ENCODE measurements at places on chromosomes 2 and 18.
A peak's percentile ranks its signal among the peaks of the same experiment; 100 is the strongest.

- peak; percentile 66 for DNase-seq
These were observed 7.5 kb downstream of the SERTAD2 start for GRCh38 chr2:64646007-64646880.

DNA sequence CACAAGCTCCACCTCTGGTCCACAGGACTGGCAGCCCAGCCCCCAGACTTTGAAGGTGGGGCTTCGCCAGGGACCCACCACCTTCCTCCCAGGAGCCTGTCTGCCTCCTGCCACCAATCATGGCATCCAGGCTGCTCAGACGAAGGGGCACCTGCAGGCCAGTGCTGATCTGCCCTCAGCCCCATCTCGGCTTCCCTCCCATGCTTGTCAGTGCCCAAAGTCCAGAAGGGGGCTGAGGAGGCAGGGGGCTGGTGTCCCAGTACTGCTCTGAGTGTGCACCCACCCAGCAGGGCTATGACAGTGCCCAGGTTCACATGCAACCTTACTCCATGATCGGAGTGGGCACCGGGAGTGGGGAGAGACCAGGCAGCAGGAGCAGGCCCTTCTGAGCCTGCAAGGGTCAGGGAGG, 25.3 kb upstream of the RUFY4 start:
- DNase-seq: no peak

DNA sequence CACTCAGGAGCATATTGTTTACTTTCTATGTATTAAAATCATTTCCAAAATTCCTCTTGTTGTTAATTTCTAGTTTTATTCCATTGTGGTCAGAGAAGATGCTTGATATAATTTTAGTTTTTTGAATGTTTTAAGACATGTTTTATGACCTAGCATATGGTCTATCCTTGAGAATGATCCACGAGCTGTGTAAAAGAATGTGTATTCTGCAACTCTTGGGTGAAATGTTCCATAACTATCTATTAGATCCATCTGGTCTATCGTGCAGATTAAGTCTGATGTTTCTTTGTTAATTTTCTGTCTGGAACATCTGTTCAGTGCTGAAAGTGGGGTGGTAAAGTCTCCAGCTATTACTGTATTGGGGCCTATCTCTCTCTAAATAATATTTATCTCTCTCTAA, 83.3 kb upstream of the EPAS1 start:
- no peak for DNase-seq

DNA sequence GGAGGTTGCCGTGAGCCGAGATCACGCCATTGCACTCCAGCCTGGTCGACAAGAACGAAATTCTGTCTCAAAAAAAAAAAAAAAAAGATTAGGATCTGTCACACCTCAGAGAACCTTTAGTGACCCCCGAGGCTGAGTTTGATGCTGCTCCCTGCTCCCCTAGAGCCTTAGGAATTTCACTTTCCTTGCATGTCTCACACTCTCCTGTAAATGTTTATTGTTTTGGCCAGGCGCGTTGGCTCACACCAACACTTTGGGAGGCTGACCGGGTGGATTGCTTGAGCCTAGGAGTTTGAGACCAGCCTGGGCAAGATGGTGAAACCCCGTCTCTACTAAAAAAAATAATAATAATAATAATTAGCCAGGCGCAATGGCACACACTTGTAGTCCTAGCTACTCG, 31.5 kb downstream of the SRSF7 start:
- no peak for DNase-seq
